ENCODE measurements at places on chromosomes 16 and 17. TPM values are rescaled to one million over a fixed set of nuclear protein-coding genes. Genes with fewer than 3 reads are reported as not detected.

B9D1 gene
- 34.6 TPM for total RNA-seq

TPSG1 gene
- not detected for total RNA-seq

CFAP97D1 gene
- not detected for total RNA-seq

RHBDL3 gene
- total RNA-seq: not detected

CHST4 gene
- total RNA-seq: not detected

PYCARD gene
- total RNA-seq: 138 TPM

MYH13 gene
- not detected for total RNA-seq

OTOP3 gene
- total RNA-seq: 0.08 TPM

PDILT gene
- total RNA-seq: not detected

KRTAP3-2 gene
- total RNA-seq: not detected

CCL3 gene
- total RNA-seq: not detected

NMRAL1 gene
- total RNA-seq: 107 TPM

Measured in hair follicular keratinocyte (primary cell).